Colonic mucosa (tissue), 4 donors: ENCODE measurements at places on chromosomes 4 and X.

- DNase-seq: no peak
These were observed 121.3 kb downstream of the PRDM5 start for GRCh38 chr4:120801137-120801758.

- no peak for DNase-seq
These were observed 170.1 kb downstream of the ATG4A start for GRCh38 chrX:108261549-108262203.

GRCh38 chr4:26819478-26820095 is 41.1 kb upstream of the STIM2 start:
- no peak for DNase-seq

DNA sequence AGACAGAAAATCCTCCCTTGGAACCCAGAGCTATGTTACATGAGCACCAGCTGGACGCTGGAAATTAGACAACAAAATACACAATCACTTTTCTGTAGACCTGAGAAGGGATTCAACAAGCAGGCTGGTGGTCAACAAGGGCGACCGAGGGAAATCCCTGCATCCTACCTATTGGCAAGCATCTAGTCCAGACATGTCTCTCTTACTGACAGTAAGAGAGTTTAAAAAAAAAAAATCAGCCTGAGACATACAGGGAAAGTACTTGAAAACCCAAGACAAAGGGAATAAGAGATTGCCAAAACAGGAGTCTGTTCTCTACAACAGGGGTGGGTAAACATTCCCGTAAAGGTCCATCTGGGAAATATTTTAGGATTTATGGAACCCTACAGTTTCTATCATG is 108.0 kb downstream of the KDR start:
- DNase-seq: no peak

- DNase-seq: no peak
These were observed 1038.3 kb upstream of the SLIT2 start for GRCh38 chr4:19213388-19213787.

DNA sequence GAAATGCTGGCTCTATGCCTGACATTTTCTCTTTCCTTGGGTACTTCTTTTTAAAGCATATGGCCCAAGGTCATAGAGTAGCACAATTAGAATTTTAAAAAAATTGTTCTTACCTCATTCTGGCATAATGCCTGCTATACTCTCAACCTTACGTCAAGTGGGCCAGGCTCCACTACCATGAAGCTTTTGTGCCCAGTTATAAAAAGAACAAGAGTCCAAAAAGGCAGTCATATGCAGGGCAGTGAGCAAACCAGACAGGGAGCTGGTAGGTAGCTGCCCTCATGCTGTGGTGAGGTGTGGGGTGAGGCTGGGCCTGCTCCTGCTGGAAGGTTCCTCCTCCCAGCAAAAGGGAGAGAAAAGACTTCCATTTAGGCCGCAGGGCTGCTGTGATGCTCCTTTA is 64.4 kb upstream of the UCP1 start:
- DNase-seq: no peak

DNA sequence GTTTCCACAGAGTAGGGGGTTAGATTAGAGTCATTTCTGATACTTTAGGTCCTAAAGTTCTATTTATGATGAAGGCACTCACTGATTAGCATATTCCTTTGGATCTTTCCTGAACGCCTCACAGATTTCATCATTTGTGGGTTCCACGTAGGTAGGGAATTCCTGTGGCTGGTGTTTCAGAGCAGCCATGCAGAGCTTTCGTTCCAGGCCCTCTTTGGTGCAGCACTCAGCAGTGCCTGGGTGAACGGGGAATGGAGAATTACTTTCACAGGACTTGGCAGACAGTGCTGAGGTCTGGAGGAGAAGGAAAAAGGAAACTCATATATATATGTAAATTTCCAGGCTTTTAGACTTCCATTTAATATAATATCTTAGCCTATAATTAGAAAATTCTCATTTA is 18.5 kb downstream of the GC start:
- no peak for DNase-seq

DNA sequence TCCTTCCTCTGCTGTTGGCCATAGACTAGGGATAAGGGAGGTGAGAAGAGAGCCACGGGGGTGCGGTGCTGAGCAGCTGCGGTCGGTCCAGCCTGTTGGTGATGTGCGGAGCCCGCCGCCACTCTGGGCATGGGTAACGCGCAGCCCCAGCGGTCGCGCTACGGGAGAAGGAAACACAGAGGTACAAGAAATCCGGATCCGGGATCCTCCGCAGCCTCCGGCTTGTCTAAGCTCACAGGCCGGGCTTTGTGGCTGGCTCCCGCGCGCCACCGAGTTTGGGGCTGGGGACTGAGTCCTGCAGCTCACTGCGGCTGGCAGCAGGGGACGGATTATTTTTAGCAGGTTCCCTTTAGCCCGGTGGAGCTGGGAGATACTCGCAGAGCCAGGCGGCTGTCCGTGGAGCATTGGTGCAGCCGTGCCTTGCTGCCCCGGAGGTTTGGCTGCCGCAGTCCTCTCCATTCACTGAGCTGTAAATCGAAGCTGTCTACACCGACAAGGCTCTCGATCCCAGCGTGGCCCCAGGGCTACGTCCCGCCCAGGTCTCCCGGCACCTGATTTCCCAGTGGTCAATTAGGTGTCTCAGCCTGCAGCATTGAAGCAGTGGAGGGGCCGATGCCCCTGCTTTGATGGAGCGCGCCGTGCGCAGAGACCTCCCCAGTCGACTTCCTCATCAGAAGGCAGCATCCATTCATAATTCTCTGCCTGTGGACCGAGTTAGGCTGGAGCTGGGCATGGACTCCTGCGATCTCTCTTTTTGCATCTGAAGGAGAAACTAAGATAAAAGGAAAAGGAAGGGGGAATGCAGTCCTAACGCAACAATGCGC is 81.9 kb upstream of the SCML1 start:
- no peak for DNase-seq

DNA sequence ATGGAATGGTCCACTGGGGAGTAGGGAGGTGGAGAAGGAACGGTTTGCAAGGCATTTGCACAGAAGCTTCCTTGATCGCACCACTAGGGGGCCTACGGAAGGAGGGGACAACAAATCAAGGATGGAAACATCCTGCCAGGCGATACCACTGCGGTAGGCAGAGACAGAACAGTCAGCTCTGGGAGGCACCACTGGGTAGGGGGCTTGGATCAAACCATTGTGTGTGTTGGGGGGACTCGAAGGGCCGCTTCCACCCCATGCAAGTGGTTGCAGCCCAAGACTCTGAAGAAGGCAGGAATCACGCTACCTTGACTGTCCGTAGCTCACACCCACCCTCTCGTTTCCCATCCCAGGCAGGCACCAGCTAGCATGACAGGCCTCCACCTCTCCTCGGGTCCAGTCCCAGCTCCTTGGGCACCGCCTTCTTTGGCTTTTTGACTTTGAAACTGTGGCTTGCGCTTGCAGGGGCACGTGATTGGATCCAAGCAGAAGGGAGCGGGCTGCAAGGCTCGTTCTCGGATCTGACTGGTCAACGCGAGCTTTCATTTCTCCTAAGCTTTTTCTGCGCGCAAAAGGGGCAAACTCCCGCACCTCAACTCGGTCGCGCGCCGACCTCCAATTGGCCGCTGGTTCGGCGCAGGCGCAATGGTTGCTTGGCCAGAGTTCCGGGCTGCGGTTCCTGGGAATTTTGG is 28.4 kb downstream of the GAGE1 start:
- DNase-seq: no peak

GRCh38 chr4:8830611-8831200 is 40.9 kb downstream of the HMX1 start:
- peak; percentile 15 for DNase-seq

DNA sequence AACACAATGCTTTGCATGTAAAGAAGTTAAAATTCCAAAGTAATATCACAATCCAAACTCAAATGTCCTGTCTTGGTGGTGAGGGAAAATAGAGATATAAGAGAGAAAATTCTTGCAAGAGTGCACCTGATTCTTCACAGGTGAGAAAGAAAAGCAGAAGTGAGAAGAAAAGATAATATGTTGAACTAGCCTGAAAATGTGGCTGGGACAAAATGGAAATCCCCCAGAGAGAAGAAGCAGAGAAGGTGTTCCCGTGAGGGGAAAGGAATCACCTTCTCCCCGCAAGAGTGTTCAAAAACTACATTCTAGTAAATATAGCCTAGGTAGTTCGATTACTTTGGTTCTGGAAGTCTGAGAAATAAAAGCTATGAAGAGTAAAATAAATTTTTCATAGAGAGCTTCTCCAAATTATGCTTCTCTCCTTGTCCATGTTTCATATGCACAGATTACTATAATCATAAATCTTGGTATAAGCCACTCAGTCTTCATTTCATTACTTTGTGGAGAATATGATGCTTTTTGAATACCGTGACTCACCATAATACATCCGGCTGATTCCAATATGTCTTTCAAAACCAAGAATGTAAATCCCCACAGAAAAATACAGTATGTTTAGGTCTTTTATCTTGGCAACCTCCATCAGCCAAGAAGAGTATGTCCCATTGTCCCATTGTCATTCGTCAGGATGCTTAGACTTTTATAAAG is 63.1 kb downstream of the COX18 start:
- no peak for DNase-seq

GRCh38 chr4:118354913-118355312 is 2.1 kb upstream of the PRSS12 start:
- DNase-seq: no peak

DNA sequence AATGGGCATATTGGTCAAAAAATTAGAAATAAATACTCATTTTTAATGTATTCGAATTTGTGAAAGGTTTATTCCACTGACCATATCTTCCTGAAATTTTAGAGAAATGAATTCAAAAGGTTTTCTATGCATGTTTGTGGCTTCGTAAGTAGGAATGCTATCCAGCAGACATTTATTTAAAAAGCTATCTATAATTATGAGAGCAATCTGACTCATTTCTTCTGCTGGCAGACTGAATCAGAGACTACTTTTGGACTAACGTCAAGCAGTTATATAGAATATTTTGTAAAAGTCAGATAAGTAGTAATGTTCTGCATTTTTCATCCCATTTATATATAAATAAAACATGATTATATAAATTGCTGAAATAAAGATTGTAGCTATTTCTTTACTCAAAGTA is 125.0 kb downstream of the SPCS3 start:
- no peak for DNase-seq

GRCh38 chr4:117868201-117868600 is 166.1 kb upstream of the NDST3 start:
- no peak for DNase-seq

DNA sequence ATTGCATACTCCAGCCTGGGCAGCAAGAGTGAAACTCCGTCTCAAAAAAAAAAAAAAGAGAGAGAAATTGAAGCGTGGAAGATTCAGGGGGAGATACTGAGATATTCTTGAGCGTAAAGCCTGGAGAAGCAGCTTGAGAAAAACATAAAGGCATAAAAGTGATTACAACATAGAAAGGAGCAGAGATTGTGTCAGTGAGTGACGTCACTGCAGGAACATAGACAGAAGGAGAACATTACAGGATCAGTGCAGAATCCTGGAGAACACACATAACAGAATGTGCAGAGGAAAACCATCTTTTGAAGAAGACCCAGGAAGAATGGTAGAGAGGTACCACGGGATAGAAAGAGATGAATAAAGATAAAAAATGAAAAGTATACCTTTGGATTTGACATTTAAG is 147.0 kb downstream of the APBB2 start:
- no peak for DNase-seq

GRCh38 chrX:123184866-123185276 is 793 bp downstream of the GRIA3 start:
- DNase-seq: peak; percentile 16

DNA sequence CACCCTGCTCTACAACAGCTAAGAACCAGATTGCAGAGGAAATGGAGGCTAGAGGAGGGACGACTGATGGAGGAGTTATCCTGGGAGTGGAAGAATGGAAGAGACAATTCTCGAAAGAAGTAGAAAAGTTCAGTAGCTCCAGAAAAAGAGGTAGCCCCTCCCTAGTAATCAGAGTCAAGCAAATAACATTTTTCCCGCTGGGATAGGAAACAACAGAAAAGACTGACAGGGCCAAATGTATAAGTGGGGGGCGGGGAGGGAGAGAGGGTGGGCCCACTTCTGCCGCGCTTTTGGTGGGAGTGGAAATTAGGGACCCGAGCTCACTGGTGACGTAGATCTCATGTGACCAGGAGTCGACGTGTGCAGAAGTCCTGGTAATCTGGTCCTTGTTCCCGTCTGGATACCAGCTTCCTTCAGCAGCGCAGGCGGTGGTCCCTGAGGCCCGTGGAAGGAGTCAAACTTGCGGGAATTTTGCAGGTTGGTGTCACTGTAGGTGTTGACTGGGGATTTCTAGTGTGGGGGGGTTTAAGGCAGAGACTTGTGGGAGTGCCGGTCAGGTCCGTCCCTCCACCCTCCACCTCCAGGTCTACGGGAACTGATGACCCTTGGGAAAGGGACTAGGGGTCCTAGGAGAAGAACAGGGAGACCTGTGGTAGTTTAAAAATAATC is at the start of gene TCEAL9:
Gene TCEAL9 (plus strand): TSS at position 377 of the 669 bp plus-strand sequence. CDS start 1,179 bp downstream, outside the sequence.
- peak; percentile 64 for DNase-seq

GRCh38 chrX:134669378-134670098 is 11.3 kb upstream of the PLAC1 start:
- DNase-seq: no peak

DNA sequence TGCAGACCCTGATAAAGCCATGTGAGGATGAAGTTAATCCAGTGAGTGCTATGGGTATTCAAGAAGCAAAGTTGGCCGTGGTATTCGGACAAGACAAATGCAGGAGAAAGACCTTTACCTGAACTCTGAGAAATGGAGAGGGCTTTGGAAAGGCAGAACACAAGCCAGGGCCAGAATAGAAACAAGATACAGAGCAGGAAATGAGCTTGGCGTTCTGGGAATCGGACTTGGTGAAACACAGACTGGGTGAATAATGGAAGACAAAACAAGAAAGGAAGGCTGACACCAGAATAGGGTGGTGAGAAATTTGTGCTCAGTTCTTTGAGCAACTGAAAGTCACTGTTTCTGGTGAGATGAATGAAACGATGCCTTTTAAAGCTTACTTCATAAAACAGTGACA is 83.3 kb downstream of the VEGFC start:
- DNase-seq: no peak

GRCh38 chr4:56226579-56226978 is 160.7 kb downstream of the AASDH start:
- DNase-seq: no peak

DNA sequence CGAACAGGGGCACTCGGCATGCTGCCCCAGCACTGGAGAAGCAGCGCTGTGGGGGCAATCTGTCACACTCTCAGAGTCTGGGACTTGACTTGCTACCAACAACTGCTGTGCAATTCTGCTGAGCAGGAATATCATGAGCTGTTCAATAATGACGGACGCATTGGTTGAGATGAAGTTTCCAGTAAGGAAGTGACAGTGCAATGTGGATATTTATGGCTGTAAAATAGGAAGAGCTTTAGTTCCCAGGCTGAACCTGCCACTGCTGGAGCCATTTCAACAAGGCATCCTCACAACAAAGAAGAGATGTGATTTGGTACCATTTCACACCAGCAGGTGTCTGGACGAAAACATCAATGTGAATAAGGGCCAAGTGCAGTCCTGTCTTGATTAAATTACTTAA is 24.2 kb downstream of the CHST7 start:
- no peak for DNase-seq

DNA sequence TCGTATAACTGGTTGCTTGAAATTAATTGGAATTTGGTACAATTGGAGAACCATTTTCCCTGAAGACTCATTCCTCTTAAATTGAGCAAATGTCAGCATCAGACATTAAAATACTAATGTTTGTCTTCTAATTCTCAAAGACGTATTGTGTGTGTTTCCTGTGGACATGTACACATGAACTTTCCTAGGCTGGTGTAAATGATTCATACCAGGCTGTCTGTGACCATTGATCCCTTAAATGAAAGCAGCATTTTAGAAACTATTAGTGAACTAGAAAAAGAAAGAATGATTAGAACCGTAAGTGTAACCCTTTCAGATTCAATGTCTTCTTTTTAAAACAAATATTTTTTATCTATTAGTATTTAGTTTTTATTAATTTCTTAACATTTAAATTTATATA is 332.9 kb downstream of the PPP3CA start:
- no peak for DNase-seq

- no peak for DNase-seq
These were observed 102.8 kb upstream of the PDLIM3 start for GRCh38 chr4:185638093-185638492.
